Hindlimb muscle (tissue), 1 donor: ENCODE measurements at places on chromosomes 4 and X. TPM values are rescaled to one million over a fixed set of nuclear protein-coding genes. Genes with fewer than 3 reads are reported as not detected.

- DNase-seq = no peak
Observed at GRCh38 chr4:25826074-25826752, 36.6 kb downstream of the SEL1L3 start.

The SPANXA1 gene
- polyA plus RNA-seq = not detected

DNA sequence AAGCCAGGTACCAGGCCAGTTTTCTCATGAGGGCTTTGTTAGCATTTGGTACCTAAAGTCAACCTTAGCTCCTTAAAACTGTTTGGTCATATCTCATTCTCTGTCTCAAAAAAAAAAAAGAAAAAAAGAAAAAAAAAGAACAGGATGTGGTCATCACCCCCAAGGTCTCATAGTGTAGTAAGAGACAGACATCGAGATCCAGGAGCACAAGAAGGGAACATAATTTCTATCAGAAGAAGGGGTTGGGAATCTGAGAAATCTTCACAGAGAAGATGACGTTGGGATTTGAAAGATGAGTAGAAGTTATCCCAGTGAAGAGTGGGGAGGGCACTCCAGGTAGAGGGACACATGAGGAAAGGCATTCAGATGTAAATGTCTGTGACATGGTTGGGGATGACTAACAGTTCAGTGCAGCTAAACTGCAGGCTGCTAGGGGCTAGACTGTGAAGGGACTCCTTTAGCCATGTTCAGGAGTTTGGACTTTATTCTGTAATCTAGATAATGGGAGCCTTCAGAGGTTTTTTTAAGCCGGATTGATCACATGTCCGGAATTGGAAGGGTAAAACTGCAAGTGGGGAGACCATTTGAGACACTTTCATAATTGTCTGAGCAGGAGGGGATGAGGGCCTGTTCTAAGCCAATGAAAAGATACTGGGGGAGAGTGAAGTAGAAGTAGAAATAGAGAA is 26.9 kb upstream of the GJB1 start:
- DNase-seq = no peak

- DNase-seq = no peak
Observed at GRCh38 chr4:121449416-121449815, 68.6 kb upstream of the QRFPR start.

GRCh38 chr4:88526221-88526815 is 2.7 kb upstream of the PYURF start:
- no peak for DNase-seq

GRCh38 chr4:95644417-95644816 is 95.6 kb upstream of the UNC5C start:
- DNase-seq = no peak

- no peak for DNase-seq
Observed at GRCh38 chrX:30513284-30513683, 64.3 kb downstream of the TASL start.

DNA sequence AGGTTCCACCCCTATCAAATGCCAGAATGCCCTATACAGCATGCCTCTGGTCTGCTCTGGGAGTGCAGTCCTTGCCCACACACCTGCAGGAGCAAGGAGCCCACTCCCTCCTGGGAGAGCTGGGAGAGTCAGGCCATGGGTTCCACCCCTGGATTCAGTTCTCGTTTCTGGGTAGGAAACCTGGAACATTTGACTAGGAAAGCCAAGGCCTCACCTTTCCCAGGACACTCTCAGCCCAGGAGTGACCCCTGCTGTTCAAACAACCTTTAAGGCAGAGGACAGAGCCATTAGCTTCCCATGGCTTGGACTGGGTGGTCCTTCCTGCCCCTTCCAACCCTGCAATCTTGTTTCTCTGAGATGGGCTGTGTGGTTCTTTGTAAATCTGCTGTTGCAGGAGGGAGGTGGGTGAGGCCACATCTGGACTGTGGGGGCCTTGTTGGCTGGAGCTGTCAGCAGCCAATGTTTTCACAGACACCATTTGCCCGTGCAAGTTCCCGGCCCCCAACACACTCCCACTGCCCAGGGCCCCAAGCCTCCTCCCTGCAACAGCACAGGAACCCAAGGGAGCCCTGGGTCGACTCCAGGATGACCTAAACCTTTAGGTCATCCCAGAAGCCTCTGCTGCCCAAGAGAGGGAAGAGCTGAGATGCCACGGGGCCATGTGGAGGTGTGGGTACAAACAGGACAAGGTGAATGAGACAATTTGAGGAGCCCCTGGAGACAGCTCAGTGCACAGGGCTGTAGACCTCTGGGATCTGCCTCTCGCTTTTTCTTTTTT is 104.4 kb downstream of the PJA1 start:
- DNase-seq = peak; percentile 34

The MAGEB17 gene
- 0.13 TPM for polyA plus RNA-seq

DNA sequence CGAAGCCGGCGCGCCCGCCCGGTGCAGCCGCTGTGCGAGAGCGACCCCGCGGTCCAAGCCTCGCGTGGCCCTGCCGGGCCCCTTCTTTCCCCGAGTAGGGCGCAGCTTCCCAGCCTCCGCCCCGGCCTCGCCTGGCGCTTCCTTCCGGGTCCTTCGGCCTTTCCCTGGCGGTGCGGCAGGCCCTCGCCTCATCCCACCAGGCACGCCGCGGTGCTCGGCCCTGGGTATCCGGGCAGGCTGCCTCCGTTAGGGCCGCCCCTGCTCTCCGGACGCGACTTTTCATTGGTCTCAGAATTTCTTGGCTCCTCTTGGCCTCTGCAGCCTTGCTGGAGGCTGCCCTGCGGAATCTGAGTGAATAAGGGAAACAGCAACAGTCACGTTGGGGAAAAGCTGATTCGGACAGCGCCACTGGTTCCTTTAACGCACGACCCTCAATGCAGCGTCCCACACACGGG is 429 bp downstream of the UVSSA start:
- peak; percentile 87 for DNase-seq

The RASSF6 gene
- polyA plus RNA-seq = 0.12 TPM

DNA sequence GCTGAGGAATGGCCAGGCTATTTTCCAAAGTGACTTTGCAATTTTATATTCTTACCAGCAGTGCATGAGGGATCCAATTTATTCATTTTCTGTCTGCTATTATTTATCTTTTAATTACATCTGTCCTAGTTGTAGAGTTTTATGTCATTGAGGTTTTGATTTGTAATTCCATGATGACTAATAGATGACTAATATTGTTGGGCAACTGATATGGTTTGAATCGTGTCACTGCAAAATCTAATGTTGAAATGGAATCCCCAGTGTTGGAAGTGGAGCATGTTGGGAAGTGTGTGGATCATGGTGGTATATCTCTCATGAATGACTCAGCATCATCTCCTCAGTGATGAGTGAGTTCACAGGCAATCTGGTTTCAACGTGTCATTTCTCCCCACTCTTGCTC is 201.5 kb downstream of the TBX22 start:
- DNase-seq = no peak

The INTU gene
- polyA plus RNA-seq = 10.3 TPM

DNA sequence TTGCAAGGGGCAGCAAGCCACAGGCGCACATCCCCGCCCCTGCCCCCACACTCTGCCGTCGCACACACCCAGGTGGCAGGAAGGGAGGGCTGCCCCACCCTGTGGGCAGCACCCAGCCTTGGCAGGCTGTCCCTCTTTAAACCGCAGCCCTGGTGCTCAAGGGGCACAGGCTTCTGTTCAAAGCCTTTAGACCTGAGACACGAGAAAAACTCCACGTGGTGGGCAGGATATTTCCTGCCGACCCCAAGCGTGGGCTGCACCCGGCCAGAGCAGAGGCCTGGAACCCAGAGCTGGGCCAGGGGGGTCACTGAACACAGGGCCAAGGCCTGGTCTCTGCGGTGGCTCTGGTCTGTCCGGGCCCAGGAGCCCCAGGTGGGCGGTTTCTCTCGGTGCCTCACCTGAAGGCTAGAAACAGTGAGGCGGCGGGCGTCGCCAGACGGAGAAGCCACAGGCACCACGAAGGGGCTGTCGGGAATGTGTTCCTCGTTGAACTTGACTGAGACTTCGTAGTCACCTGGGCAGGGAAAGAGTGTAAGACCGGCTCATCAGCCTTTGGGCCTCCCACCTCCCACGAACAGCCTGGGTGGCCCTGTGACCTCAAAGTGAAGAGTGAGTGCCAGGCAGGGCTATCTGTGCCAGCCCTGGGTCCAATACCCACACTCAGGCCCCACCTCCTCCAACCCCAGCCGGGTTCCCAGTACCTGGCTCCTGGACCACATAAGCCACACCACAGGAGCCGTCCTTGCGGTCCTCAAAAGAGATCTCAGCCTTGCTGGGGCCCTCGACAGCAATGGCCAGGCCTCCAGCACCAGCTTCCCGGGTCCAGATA is 23.0 kb downstream of the FLNA start:
- DNase-seq = no peak

DNA sequence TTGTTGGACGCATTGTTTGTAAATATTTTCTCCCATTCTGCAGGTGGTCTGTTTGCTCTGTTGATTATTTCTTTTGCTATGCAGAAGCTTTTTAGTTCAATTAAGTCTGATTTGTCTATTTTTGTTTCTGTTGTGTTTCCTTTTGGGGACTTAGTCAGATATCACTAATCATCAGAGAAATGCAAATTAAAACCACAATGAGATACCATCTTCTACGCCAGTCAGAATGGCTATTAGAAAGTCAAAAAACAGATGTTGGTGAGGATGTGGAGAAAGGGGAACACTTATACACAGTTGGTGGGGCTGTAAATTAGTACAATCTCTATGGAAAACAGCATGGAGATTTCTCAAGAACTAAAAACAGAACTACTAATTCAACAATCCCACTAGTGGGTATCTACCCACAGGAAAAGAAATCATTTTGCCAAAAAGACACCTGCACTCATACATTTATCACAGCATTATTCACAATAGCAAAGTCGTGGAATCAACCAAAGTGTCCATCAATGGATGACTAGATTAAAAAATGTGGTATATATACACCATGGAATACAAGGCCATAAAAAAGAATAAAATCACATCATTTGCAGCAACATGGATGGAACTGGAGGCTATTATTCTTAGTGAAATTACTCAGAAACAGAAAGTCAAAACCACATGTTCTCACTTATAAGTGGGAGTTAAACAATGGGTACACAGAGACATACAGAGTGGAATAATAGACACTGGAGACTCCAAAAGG is 8.1 kb downstream of the COQ2 start:
- DNase-seq = no peak

DNA sequence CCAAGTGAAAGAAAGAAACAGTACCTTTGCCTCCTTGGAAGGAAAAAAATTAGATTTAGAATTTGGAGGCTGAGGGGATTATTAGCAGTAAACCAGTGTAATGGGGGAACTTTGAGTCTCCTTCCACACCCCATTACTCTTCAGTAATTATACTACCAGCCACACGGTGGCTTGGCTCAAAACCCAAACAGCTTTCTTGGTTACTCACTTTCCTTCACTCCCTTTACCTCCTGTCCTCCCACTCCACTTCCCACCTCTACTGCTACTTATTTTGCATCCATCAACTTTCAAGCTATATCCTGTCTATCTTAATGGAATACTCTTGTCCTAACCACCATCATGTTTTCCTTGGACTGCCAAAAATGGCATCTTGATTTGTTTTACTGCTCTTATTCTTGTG is 310.6 kb upstream of the AADAT start:
- no peak for DNase-seq

GRCh38 chr4:3426465-3427133 is 15.2 kb upstream of the HGFAC start:
- no peak for DNase-seq

GRCh38 chr4:139419388-139419914 is 34.5 kb upstream of the RAB33B start:
- peak; percentile 35 for DNase-seq

The RBMXL3 gene
- polyA plus RNA-seq = not detected

The NWD2 gene
- not detected for polyA plus RNA-seq

DNA sequence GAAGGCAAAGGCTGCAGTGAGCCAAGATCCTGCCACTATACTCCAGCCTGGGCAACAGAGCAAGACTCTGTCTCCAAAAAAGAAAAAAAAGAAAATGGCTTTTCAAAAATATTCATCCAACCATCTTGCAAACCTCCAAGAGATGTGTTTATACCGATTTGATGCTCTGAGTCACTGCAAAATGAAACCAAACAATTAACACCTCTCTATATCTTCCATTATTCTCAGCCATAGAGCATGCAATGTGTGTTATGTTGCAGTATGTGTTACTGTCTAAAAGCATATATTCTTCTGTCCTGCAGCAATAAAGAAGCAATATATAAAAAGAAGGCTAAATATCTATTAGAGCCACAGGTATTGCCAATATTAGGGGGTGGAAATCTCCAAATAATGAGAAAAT is 51.4 kb downstream of the ARAP2 start:
- DNase-seq = no peak

GRCh38 chr4:22192084-22192511 is 243.5 kb upstream of the KCNIP4 start:
- DNase-seq = no peak

The PRDM8 gene
- polyA plus RNA-seq = 17.1 TPM

GRCh38 chr4:68865188-68865638 is 49.4 kb downstream of the UGT2B10 start:
- DNase-seq = no peak

The TEX13B gene
- polyA plus RNA-seq = not detected

GRCh38 chr4:5993876-5994811 is 24.1 kb downstream of the C4orf50 start:
- no peak for DNase-seq

The RNF150 gene
- 42.4 TPM for polyA plus RNA-seq

DNA sequence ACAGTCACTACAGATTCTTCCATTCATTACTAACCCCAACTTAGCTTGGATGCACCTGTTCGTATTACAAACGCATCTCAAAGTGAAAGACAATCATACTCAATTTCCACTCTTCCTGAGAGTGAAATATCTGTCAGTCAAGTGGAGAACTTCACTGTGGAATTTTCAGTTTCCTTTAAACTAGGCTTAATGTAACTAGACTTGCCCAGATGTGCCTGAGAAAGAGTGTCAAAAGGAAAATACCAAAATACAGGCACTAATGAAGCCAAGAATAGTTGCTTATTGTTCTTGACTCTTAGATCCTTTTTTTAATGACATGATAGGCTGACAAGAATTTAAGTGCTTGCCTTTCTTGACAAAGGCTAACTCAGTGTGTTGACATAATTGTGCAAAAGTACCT is 72.4 kb upstream of the NR3C2 start:
- DNase-seq = no peak
